ENCODE measurements at places on chromosomes 16 and 17.

DNA sequence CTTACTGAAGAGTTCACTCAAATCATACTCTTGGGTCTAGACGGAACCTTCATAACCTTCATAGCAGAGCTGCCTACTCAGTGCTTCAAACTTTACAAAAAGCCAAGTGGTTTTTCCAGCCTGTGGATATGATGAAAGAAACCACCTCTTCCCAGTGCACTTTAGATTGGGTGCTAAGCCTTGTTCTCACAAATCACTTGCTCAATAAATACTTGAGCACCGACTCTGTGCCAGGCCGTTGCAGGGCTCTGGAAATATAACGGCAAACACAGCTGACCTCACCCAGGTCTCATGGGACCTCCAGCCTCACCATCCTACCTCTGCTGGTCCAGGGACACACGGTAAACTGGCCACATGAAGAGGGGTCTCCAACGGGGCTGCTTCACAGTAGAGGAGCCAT lies 35.7 kb downstream of the CDRT4 start:
- DNase-seq, result no peak

- peak; percentile 73 for DNase-seq
Observed at GRCh38 chr17:17700251-17700969, 19.2 kb downstream of the RAI1 start.

DNA sequence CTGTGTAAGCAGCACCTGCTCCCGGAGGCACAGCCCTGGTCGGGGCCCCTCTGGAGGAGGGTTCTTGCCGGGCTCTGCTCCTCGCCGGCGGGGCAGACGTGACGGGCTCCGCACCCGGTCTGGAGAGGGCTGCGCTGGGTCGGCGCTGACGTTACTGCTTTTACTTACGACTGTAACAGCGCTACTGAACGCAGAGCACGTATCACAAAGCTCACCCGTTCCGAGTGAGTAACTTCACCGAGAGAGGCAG lies 1.3 kb upstream of the RAB40C start:
- DNase-seq, result no peak

DNA sequence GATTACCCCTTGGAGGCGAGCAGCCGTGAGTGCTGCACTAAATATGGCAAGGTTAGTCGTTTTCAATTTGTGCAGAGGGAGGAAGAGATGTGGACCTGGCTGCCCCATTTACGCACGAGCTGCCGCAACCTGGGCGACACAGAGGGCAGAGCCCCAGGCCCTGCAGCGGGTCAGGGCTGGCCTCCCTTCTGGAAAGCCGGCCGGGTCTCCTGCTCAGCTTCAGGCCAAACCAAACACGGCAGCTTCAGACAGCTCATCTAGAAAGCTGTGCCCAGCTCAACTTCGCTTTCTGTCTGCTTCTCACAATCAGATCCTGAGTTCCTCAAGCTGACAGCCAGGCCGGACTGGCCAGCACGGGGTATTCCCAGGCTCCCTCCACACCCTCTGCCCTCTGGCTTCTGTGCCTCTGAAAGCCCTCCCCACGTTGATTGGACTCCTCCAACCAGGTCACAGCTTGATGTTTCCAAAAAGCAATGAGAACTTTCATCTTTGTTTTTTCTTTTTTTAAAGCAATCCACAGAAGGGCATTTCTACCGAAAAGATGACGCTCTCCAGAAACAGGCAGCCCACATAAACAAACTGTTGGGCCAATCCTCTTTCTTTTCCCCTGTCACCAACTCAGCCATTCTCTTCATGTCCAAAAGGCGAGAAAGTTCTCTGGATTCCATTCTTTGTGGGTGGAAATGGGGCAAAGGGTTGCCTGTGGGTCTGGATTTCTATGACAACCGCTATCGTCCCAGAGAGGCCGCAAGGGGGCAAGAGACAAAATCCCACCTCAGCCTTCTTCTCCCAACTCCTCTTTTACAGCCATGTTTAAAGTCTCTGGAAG lies 189.0 kb downstream of the ZFHX3 start:
- DNase-seq, result no peak

DNA sequence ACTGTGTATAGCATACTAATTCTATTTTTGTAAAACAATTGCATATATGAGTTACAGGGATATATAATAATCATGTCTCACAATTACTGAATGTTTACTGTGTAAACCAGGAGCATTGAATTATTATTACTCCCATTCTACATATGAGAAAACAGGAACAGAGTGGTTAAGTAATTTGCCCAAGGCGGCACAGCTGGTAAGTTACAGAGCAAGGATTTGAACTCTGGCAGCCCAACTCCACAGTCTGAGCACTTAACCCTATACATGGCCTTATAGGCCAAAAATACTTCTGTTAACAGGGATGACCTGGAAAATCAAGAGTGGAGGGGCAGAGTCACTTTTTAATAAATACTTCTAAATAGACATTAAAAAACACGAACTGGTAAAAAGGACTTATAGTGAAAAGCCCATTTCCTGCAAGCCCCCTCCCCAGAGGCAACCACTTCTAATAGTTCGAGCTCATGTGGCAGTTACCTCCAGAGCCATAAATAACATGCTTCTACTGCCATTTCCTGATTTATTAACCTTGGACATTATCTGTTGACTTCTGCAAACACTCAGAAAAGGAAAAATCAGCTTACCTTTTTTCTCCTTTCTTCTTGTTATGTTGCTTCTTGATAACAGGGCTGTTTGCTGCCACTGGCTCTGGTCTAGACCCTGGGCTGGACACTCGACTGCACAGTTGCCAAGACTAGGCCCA lies 22.1 kb upstream of the ADGRG1 start:
- DNase-seq, result no peak

DNA sequence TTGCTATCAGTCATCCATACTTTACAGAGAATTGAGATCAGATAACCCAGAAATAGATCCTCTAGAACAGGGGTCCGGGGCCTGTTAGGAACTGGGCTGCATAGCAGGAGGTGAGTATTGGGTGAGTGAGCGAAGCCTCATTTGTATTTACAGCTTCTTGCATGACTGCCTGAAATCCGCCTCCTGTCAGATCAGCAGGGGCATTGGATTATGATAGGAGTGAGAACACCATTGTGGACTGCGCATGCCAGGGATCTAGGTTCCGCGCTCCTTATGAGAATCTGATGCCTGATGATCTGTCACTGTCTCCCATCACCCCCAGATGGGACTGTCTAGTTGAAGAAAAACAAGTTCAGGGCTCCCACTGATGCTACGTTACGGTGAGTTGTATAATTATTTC lies 13.0 kb upstream of the SCIMP start:
- no peak for DNase-seq

DNA sequence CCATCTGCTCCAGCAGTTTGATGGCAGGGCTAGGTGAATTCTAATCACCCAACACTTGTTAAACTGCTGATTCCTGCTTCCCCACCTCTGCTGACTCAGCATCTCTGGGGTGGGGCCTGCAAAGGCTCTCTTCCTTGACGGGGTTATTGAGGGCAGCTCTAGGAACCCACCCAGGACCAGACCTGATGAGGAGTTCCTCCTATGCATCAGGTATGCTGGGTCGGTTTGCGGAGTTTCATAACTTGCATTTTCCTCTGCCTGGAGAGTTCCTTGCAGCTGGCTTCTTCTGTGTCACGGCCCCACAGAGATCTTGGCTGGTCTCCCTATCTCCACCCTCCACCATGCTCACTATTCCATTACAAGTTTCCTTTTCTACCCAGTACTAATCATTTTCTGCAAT lies 93.4 kb upstream of the CCL2 start:
- DNase-seq, result no peak

GRCh38 chr17:15882777-15883176 lies 62.2 kb upstream of the ADORA2B start:
- DNase-seq, result no peak

- DNase-seq, result no peak
Observed at GRCh38 chr16:84999857-85000480, 11.4 kb downstream of the ZDHHC7 start.

DNA sequence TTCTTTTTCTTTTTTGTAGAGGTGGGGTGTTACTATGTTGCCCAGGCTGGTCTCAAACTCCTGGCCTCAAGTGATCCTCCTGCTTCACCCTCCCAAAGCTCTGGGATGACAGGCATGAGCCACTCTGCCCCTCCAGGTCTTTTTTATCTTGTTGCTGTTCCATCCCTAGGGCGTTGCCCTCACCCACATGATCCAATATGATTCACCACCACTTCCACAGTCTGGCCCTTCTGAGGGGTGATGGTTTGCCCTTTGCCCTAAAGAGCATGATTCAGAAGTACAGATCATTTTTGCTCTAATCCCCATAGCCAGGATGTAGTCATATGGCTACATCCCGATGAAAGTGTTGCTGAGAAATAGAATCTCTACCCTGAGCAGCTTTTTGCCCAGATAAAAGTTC lies 18.8 kb downstream of the STX4 start:
- no peak for DNase-seq

DNA sequence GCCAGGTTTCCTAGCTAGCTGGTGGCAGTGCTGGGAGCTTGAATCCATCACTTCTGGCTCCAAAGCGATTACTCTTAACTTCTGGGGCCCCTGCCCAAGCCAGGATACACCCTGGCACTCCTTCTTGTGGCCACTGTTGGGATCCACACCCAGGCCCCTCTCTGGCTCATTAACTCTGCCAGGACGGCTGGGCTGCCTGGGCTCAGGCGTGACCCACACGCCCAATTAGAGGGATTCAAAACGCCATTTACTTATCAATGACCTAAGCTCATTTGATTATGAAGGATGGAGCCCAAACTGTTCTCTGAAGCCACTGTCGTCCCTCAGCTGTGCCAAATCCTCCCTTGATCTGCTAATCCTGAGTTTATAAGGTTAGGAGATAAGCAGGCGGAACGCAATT lies 79.7 kb upstream of the BRD7 start:
- no peak for DNase-seq

DNA sequence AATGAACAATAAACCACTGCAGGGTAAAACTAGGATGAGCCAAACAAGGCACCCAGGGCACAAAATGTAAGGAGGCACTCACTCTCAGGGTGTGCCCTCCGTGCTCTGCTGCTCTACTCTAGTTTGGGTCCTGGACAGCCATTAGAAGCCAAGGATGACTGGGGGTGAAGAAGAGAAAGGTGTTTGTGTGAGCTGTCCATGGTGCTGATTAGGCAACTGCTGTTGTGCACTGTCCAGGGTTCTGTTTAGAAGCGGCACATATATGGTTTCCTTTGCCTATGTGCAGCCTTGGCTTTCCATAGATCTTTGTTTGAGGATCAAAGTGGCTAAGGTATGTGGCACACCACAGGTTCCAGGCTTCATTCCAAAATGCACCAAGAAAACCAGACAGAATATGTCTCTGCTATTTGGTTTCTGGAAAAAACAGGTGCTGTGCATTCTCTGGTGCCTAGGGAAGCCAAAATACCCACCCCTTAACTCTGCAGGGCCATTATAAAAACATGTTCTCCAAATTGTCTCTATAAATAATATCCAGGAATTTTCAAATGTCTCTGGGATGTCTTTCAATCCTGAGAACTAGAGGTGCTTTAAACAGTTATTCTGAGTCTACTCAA lies 123.5 kb downstream of the CBLN1 start:
- DNase-seq, result peak; percentile 32

DNA sequence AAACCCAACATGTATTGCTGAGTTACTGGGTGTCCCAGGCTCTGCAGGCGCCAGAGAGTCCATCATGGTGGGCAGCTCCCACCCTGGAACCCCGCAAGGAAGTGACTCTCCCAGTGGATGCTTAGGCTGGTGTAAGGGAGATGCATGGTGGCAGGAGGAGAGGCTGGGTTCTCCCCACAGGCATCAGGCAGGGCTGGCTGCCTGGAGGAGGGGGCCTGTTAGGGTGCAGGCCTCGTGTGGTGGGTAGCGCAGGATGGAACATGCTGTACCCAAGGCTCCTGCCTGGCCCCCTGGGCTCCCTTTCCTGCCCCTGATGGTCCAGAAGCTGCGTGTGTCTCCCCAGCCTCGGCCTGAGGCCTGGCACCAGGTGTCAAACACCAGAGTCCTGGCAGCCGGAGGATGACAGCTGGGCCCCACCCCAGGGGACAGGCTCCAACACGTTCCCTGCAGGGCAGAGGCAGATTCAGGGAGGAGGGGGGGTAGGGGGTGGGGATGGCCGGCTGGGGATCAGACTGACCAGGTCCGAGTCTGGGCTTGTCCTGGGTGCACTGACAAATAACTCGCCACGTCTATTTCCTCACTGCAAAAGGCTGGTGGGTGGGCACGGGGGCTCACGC lies 40.2 kb upstream of the CIBAR2 start:
- no peak for DNase-seq

DNA sequence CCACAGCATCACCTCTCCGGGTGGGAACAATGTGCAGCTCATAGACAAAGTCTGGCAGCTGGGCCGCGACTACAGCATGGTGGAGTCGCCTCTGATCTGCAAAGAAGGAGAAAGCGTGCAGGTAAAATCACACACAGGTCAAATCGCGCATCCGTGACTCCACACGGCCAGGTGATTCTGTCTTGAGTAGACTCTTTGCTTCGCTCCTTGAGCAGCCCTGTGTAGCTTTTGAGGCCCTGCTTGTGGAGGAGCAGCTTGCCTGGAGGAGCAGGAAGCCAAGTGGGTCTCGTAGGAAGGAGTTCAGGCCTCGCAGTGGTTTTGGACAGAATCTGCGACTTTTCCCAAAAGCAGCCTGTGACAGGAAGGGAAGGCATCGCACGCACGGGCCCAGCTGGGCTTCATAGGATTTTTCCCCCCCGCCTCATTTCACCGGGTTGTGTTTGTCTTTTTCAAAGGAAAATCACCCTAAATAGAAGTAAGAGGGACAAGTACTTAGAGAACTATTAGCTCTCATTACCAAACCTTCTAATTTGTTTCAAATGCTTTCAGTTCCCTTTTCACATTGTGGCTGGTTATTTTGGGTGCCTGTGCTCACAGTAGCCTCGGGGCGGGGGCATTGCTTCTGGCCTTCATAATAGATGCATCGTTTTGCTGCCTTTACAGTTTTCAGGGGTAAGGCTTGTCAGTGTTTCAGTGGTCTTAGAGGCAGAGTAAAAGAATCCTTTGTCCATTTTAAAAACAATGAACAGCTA lies 71.5 kb downstream of the SEC14L1 start:
- DNase-seq, result no peak

- peak; percentile 94 for DNase-seq
Observed at GRCh38 chr17:81002409-81003361, 11.0 kb downstream of the CHMP6 start.

GRCh38 chr17:17347234-17347955 lies 44.2 kb downstream of the NT5M start:
- no peak for DNase-seq

Measured in colonic mucosa (tissue), 4 donors.